CD4-positive, alpha-beta T cell treated with Interleukin-12 subunit alpha and Interleukin-12 subunit beta, for 1 hour (primary cell): ENCODE measurements at places on chromosomes 6 and 20.

- DNase-seq: peak; percentile 36
Measured at GRCh38 chr20:3092611-3093379, 8.3 kb upstream of the AVP start.

DNA sequence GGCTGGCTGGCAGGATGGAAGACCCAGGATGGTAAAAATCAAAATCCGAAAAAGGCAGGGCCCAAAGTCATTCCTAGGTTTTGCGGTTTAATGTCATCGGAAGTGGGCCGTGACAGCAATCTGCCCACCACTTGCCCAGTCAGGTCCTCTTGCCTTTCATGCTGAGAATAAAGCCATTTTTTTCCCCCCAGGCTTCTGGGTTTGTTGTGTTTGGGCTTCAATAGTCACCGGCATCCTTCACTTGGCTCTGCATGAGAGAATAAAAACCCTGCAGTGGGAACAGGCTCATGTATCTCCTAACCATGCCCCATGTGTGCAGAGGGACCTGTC, 56.1 kb downstream of the MEP1A start:
- no peak for DNase-seq

DNA sequence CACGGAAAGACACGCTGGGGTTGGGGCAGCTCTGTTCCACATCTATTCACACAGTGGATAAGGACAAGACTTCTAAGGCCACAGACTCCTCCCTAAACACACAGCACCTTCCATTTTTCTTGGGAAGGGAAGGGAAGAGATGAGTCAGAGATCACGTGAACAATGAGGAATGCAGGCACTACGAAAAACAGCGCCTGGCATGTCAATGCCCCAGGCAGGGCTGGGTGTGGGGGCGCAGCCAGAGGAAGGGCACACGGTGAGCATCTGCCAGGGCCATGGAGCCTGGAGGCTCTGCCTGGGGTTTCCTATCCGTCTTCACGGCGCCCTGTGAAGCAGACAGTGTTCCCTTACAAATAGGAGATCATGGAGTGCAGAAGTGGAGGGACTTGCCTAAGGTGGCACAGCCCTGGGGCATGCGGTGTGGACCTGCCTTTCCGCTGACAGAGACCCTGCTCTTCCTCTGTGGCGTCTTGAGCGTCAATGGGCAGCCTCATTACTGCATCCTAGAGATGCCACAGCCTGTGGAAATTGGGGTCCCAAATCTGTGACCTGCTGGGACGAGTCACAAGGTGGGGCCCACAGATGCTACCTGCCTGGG, 15.4 kb downstream of the UNC93A start:
- DNase-seq: no peak

DNA sequence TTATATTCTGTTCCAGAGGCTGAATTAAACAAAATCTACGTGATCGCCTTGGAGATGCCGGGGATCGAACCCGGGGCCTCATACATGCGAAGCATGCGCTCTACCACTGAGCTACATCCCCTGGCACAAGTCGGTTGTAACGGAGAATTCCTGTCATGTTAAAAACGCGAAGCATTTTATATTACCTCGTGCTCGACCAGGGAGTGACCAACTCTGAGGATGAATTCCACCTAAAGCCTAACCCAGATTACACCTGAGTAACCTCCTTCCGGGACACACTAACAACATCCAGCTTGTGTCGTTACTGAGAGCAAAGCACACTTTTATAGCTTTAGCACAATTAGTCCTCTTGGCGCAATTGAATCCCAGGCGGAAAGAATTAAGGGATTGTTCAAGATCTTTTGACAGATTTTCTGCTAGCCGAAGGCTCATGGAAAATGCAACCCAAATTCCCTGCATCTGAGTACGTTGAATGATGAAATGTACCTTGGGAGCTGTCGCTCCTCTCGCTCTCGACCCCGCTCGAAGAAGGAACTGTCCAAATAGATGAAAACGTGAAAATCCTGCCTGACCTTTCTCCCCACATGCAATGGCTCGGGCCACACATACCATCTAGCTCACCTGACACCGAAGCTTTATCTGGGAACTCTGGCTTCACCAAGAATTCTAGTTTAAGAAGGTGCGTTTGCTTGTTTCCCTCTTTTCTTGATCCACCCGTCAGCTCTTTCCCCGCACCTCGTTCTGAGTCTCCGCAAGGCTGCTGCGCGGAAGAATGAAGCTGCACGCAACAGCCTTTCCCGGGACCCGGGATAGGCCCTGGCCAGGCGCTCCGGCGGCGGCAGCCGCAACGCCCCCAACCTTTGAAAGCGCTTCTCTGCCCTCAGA, 148.3 kb downstream of the GPX5 start:
- DNase-seq: no peak

DNA sequence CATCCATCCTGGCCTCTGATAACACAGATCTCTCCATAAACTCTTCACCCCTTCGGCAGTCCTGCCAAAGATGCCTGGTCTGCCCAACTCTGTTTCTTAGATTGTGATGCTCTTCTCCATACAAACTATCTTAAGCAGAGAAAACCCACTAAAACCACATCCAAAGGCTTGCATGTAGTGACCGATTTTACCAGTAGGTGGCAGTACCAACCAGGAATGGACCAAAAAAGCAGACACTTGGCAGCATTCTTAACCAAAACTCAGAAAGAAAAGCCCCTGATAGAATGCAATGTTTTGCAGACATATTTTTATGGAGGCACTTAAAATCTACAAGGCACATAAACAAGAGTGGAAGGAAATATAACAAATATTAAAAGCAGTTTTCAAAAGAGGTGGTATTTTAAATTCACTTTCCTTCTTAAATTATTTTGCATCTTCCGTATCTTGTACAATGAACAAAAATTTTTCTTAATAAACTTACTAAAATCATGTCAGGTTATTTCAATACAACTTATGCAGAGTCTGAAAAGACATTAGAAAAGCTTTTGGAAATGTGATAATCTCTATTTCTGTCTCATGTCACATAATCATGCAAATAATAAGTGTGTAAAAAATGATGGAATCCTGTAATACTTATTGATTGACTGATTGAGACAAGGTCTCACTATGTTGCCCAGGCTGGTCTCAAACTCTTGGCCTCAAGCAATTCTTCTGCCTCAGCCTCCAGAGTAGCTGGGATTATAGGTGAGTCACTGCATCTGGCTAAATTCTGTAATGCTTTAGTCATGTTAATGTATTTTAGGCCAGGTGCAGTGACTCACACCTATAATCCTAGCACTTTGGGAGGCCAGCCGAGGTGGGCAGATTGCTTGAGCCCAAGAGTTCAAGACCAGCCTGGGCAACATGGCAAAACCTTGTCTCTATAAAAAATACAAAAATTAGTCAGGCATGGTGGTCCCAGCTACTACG, 29.4 kb downstream of the LRP11 start:
- DNase-seq: peak; percentile 80

DNA sequence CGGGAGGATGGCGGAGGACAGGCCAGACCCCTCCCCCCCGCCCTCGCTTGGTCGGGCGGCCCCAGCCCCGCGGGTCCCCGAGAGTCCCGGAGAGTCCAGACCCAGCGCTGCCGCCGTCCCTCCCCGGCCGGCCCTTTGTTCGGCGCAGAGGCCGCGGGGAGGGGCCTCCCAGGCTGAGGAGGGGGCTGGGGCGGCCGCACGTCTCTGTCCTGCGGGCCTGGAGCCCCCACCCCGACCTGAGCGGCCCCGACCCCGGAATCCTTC, 806 bp downstream of the KCNQ2 start:
- no peak for DNase-seq

GRCh38 chr6:151536188-151536479, 42.3 kb downstream of the CCDC170 start:
- DNase-seq: no peak
